ENCODE measurements at places on chromosomes 7 and 10. TPM values are rescaled to one million over a fixed set of nuclear protein-coding genes. Genes with fewer than 3 reads are reported as not detected.

The C10orf143 gene
- total RNA-seq, result 1.4 TPM

The STK31 gene
- 0.39 TPM for total RNA-seq

The PNLIP gene
- total RNA-seq, result not detected

The SNX8 gene
- total RNA-seq, result 14.9 TPM

The C10orf71 gene
- total RNA-seq, result not detected

The MOGAT3 gene
- not detected for total RNA-seq

The FAM180A gene
- 0.79 TPM for total RNA-seq

The FLNC gene
- total RNA-seq, result 271 TPM

The NXPH1 gene
- not detected for total RNA-seq

The WNT8B gene
- not detected for total RNA-seq

The SUN3 gene
- total RNA-seq, result not detected

The PLEKHS1 gene
- not detected for total RNA-seq

The TPK1 gene
- 2.7 TPM for total RNA-seq

The GCC1 gene
- total RNA-seq, result 20.8 TPM

Measured in placental epithelial cell (primary cell).